ENCODE measurements at places on chromosomes 12 and 14.

- no peak for DNase-seq
Measured at GRCh38 chr12:83807871-83808270, 1104.7 kb downstream of the SLC6A15 start.

DNA sequence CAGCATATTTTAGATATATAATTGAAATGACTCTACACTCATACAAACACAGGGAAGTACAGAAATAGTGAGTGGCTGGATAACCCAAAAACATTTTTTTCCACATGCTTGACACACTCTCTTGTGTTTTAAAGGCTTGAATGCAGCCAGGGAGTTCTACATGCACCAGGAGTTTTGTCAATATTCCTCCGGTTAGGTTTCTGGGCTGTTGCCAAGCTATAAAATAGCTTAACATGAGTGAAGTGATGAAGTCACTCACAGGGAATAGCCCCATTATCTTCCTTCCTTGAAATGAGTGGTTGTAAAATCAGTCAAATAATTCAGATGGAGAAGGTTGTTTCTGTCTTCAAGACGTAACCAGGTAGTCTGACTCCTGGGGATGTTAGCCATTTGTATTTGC lies 582.7 kb downstream of the SLC6A15 start:
- DNase-seq, result no peak

DNA sequence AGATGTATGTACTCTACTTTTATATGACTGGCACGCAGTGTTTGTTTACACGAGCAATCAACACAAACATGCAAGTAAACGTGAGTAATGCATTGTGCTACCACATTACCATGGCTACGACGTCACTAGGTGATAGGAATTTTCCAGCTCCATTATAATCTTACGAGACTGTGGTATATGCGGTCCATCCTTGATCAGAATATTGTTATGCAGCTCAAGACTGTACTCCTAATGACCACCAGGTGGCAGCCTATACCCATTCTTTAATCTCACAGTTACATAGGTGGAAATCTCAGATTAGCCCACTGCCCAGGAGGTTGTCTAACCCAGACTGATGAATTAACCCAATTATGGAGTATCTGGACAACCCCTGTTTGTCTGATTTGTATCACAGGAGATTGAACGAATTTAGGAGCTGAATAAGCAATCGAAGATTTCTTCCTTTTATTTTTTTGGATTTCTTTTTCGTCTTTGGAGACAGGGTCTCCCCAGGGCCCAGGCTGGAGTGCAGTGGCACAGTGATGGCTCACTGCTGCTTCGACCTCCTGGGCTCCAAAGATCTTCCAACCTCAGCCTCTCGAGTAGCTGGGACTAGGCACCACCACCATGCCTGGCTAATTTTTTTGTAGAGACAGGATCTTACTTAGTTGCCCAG lies 8.7 kb upstream of the TESPA1 start:
- peak; percentile 81 for DNase-seq

- no peak for DNase-seq
Measured at GRCh38 chr12:30014991-30015390, 231.2 kb upstream of the TMTC1 start.

DNA sequence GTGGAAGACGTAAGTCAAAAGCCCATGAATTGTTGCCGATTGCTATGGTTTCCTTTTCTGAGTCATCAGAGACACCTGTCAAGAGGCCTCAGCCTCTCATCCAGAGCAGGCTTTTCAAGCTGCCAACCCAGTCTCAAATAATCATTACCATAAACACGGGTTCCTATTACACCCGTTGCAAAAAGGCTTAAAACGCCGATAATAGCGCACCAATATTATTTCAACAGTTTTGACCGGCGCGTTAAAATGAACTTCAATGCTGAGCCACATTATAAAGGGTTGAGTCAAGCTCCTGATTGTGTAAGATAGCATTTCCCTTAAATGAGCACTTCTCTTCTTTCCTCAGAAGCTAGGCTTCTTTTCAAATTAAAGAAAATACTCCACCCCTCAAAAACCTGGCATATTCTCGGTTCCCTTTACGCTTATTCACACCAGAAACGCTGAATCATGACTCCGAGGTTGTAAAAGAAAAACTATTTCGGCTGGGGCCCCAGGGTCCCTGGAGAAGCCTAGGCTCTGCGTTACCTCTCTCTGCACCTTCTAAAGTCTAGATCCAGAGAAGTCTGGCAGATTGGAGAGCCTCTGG lies 1.4 kb downstream of the TMTC1 start:
- no peak for DNase-seq

DNA sequence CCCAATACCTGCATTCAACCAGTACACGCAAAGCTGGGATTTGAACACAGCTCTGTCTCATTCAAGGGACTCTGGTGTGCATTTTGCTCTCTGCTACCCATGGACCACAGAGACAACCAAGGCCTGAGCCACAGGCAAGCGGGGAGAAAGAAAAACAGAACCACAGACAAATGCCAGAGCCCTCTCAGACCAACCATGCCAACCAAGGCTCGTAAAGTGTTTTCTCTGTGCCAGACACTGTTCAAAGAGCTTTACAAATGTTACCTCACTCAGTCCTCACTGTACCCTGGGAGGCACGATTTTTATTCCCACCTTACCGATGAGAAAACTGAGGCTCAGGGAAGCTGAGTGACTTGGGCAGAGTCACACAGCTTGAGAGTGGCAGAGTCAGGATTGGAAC lies 32.4 kb upstream of the EML1 start:
- no peak for DNase-seq

DNA sequence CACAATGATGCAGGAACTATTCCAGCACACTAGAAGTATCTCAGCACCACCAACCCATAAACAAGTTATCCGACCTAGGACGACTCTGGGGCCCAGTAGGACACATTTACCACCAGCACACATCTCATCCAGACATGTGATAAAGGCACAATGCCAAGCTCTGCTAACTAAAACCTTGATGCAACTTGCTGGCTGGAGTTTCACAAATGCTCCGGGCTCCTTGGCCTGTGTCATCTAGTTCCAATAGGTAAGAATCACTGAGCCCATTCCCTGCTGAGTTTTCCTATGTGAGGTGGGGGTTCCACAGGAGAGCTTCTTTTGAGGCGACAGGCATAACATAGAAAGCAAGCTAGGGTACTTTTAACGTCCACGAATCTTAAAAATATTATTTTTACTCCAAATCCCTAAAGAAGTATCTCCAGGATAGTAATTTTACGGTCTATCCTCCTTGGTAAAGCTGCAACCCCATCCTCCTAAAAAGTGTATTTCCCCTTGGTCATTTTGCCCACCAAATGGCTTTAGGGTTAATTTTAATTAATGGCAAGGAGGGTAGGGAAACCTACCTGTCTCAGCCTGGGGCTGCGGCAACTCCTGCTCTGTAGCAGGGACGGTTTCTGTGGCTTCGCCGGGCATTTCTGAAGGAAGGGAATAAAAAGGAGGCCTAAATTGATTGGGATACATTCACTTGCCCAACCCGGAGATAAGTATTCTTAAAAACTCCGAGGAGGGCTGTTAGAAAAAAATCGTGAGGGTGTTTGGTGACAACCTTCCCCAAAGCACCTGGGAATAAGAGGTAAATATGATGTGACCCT lies 1.0 kb downstream of the NACA start:
- no peak for DNase-seq

DNA sequence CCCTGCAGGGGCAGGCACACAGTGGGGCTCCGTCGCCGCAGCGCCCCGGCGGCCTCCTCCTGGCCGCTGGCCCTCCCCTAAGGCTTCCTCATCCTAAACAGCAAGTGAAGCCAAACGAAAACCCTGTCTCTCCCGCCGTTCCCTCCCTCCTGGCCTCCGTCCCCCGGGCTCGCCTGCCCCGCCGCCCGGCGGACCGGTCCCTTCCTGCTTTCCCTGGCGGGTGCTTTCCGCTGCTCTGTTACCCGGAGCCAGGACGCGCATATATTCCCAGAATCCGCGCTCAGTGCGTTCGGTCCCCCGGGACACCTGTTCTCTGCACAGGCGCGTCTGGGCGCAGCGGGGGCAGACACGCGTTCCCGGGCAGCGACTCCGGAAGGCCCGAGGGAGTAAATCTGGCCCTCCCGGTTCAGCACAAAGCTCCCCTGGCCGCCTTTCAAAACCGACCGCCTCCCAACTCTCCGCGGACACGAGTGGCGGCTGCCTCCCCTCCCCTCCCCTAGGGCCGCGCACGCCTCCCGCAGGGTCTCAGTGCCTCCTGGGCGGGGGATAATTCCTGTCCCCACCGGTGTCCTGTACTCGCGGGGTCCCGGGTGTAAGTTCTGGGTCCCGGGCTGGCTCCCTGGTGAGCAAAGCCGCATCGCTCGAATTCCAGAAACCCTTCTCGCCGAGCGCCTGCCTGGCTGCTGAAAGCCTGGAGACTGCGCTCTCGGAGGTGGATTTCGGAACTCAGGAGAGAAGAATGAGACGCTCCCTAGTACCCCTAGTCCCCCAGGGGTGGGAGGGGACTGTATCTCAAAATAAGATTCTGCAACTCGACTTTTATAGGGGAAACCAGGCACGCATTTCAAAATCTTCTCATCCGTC lies 21.4 kb upstream of the CEP170B start:
- no peak for DNase-seq

GRCh38 chr12:114850661-114851275 lies 166.8 kb upstream of the TBX3 start:
- no peak for DNase-seq

GRCh38 chr12:47775100-47775911 lies 2.3 kb downstream of the SLC48A1 start:
- DNase-seq, result no peak

- DNase-seq, result no peak
Measured at GRCh38 chr14:58628406-58628805, 9.4 kb upstream of the DACT1 start.

GRCh38 chr12:85740186-85740585 lies 96.0 kb downstream of the RASSF9 start:
- no peak for DNase-seq

GRCh38 chr14:92392711-92393110 lies 69.7 kb downstream of the SLC24A4 start:
- DNase-seq, result no peak

GRCh38 chr12:92470608-92471021 lies 232.2 kb upstream of the PLEKHG7 start:
- no peak for DNase-seq

- DNase-seq, result no peak
Measured at GRCh38 chr12:109542014-109542413, 31.3 kb downstream of the MMAB start.

- DNase-seq, result no peak
Measured at GRCh38 chr14:100667656-100668055, 59.0 kb upstream of the DLK1 start.

- peak; percentile 7 for DNase-seq
Measured at GRCh38 chr14:104746934-104747481, 5.9 kb upstream of the SIVA1 start.

DNA sequence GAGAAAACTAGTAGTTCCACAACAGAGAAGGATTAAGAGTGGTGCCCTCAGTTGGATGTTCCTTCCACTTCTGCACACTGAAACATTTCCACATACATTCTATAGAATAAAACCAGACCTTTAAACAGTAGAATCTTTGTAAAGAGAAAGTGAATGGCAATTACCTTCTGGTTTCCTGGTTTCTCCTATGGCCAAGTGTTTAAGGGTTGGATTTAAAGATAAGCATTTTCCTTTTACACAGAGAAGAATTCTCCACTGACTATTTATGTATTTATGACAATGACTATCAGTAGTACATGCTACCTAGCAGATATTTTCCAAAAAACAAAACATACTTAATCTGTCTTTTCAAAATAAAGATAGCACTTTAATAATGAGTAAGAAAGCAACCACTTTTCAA lies 3.2 kb downstream of the ATG2B start:
- DNase-seq, result no peak

- DNase-seq, result no peak
Measured at GRCh38 chr12:118922405-118922804, 58.9 kb upstream of the SRRM4 start.

GRCh38 chr14:55756557-55756956 lies 176.6 kb downstream of the KTN1 start:
- no peak for DNase-seq

DNA sequence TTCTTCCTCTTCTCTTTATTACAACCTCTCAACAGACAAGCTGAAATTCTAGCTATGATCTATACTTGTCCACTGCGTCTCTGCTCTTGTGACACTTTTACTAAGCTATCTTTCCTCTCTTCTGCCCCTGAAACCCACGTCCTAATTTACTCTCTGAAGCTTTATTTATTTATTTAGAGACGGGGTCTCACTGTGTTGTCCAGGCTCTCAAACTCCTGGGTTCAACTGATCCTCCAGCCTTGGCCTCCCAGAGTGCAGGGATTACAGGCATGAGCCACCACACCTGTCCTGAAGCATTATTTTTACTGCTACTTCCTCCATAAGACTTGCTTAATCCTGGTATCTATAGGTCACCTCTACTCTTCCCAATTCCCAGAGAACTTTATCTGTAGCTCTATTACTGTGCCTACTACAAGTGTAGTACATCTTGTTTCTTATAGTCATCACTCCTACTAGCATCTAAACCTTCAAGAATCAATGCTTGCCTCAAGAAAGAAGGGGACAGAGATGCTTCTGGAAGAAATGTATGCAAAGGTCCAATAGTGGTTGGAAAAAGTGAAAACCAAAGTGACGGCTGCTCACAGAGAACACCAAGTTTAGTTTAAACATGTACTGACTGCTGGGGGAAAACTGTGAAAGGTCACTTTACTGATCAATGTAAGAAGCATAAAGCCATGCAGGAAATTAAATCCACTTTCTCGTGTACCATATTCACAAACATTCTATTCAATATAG lies 61.3 kb downstream of the MED13L start:
- no peak for DNase-seq

GRCh38 chr12:18644564-18644963 lies 93.2 kb downstream of the PLCZ1 start:
- DNase-seq, result no peak

- DNase-seq, result no peak
Measured at GRCh38 chr14:73234586-73235394, 2.5 kb upstream of the PAPLN start.

DNA sequence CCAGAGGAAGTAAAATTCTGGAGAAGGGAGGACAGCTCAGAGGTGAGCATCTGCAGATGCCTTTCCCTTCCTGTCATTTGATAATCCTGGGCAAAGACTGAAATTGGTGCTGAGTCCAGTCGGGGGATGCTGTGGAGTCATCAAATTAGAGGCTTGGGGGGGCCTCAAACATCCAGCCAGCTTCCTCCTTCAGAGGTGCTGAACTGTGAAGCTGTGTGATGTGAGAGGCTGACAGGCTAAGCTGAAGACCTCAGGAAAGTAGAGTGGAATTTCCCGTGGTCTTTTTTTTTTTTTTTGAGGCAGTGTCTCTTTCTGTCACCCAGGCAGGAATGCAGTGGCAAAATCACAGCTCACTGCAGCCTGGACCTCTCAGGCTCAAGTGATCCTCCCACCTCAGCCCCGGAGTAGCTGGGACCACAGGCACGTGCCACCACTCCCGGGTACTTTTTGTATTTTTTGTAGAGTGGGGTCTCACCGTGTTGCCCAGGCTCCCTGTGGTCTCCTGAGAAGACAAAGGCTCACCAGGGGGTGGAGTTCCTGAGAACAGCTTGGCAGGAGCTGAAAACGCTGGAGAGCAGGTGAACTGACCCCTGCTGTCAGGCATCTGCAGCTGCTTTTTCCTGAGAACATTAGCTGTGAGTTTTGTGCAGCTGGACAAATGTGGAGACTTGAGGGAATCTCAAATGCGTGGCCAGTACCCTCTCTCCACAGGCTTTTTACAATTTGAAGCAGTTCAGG lies 6.1 kb upstream of the TCL1B start:
- DNase-seq, result peak; percentile 58

GRCh38 chr14:23137813-23138535 lies 18.9 kb upstream of the CEBPE start:
- DNase-seq, result no peak

GRCh38 chr12:110613771-110614684 lies at the start of gene TCTN1:
TCTN1 (plus strand) TSS chr12:110614129; CDS start chr12:110614183, 54 bp downstream.
- peak; percentile 89 for DNase-seq

Measured in NCI-H1417 treated with DMSO at 0.1 percent for 48 hours (cell line).